Ovary (tissue), 10 donors: ENCODE measurements at places on chromosomes 2 and 18. TPM values are rescaled to one million over a fixed set of nuclear protein-coding genes. Genes with fewer than 3 reads are reported as not detected.

SLC38A11 gene
- total RNA-seq = 2.3 TPM

MC5R gene
- total RNA-seq = not detected

HES6 gene
- total RNA-seq = 3.1 TPM

FBXO36 gene
- total RNA-seq = 8.4 TPM

ELOA2 gene
- not detected for total RNA-seq

- H3K36me3 ChIP-seq = no peaks in the 10 kb centered on the region
- H3K27me3 ChIP-seq = no peaks in the 10 kb centered on the region
- H3K27ac ChIP-seq = no peak overlapping the region
- DNase-seq = no peak
- no peaks in the 10 kb centered on the region for H3K4me1 ChIP-seq
Observed at GRCh38 chr2:39837856-39838453, 58.9 kb upstream of the THUMPD2 start.

- no peak overlapping the region for H3K4me3 ChIP-seq
- no peak overlapping the region for H3K27ac ChIP-seq
- DNase-seq = no peak
- H3K4me1 ChIP-seq = peaks cover 7% of the 10 kb centered on the region
- no peaks in the 10 kb centered on the region for H3K27me3 ChIP-seq
Observed at GRCh38 chr18:61991201-61991600, 98.4 kb upstream of the RNF152 start.

DNA sequence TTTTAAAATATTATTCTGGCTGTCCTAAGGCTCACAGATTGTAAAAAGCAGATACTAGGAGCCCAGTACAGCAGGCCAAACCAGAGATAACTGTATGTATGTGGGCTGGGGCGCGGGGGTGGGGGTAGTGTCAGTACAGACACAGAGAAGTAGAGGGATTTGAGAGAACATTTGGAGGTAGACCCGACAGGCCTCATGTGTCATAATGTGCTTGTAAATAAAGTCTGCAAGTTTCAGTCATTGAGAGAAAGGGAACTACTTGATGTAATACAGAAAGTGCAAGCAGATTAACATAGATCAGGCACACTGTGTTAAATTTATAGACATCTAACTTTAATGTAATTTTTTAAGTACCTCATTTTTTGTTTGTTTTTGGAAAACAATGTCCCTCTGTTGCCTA is 7.4 kb upstream of the POLI start:
- no peaks in the 10 kb centered on the region for H3K27me3 ChIP-seq
- no peak overlapping the region for H3K4me3 ChIP-seq
- H3K4me1 ChIP-seq = no peaks in the 10 kb centered on the region
